ENCODE measurements at places on chromosomes 1 and 21. TPM values are rescaled to one million over a fixed set of nuclear protein-coding genes. Genes with fewer than 3 reads are reported as not detected.

Gene KCNC4
- 1.1 TPM for total RNA-seq

Gene CDKN2C
- 9.2 TPM for total RNA-seq

Gene CD101
- 0.50 TPM for total RNA-seq

Gene KCNAB2
- 10.4 TPM for total RNA-seq

Gene UAP1
- total RNA-seq, result 31.6 TPM

Gene PKLR
- total RNA-seq, result not detected

Gene FAM110D
- total RNA-seq, result not detected

Gene PRDX6
- 146 TPM for total RNA-seq

Gene E2F2
- 1.3 TPM for total RNA-seq

Gene LDLRAD1
- total RNA-seq, result not detected

Gene FAM72C
- total RNA-seq, result 0.27 TPM

Gene GPA33
- not detected for total RNA-seq

Gene NPL
- total RNA-seq, result 4.2 TPM

Gene ADAMTSL4
- total RNA-seq, result 2.6 TPM

Gene OPTC
- total RNA-seq, result not detected

Gene TDRD5
- not detected for total RNA-seq

Gene ADAMTS4
- 1.2 TPM for total RNA-seq

Gene GSTM1
- 6.4 TPM for total RNA-seq

Gene FDPS
- 127 TPM for total RNA-seq

Gene DCST2
- total RNA-seq, result 0.75 TPM

Gene PRMT6
- total RNA-seq, result 18.5 TPM

Gene NFIA
- total RNA-seq, result 43.3 TPM

Gene AKR7A3
- total RNA-seq, result 1.5 TPM

Gene RSPO1
- not detected for total RNA-seq

Gene CCDC30
- total RNA-seq, result 3.3 TPM

Gene NGF
- 19.6 TPM for total RNA-seq

Gene PEX11B
- total RNA-seq, result 29.8 TPM

Gene RPL5
- 870 TPM for total RNA-seq

Gene DENND2C
- 2.1 TPM for total RNA-seq

Gene TMOD4
- 2.8 TPM for total RNA-seq

Gene CD48
- not detected for total RNA-seq
